ENCODE measurements at places on chromosomes 6 and 20.

- H3K27ac ChIP-seq = no peak overlapping the region
- DNase-seq = no peak
- no peaks in the 10 kb centered on the region for H3K36me3 ChIP-seq
- no peaks in the 10 kb centered on the region for H3K27me3 ChIP-seq
Measured at GRCh38 chr6:26028746-26029569, 58.3 kb upstream of the HFE start.

GRCh38 chr6:22029171-22029570 lies 267.7 kb downstream of the PRL start:
- no peak for DNase-seq
- peaks cover 11% of the 10 kb centered on the region for H3K4me1 ChIP-seq
- peak overlapping the region; percentile 27 for H3K27ac ChIP-seq
- no peaks in the 10 kb centered on the region for H3K27me3 ChIP-seq

- H3K27me3 ChIP-seq = no peaks in the 10 kb centered on the region
- peaks cover 4% of the 10 kb centered on the region for H3K4me1 ChIP-seq
- H3K4me3 ChIP-seq = peak overlapping the region; percentile 97
- DNase-seq = no peak
- H3K27ac ChIP-seq = peak overlapping the region; percentile 100
- H3K36me3 ChIP-seq = no peaks in the 10 kb centered on the region
Measured at GRCh38 chr20:50194422-50194830, 3.8 kb downstream of the CEBPB start.

- H3K27me3 ChIP-seq = no peaks in the 10 kb centered on the region
- no peaks in the 10 kb centered on the region for H3K36me3 ChIP-seq
- no peak for DNase-seq
Measured at GRCh38 chr6:140572129-140572528, 1197.7 kb upstream of the CITED2 start.

- no peak for DNase-seq
- no peaks in the 10 kb centered on the region for H3K27me3 ChIP-seq
- no peaks in the 10 kb centered on the region for H3K36me3 ChIP-seq
- H3K4me3 ChIP-seq = no peak overlapping the region
Measured at GRCh38 chr20:37804584-37805566, 98.1 kb upstream of the VSTM2L start.

GRCh38 chr6:56815436-56815835 lies 139.5 kb upstream of the BEND6 start:
- no peaks in the 10 kb centered on the region for H3K36me3 ChIP-seq
- H3K4me3 ChIP-seq = no peak overlapping the region
- DNase-seq = no peak
- H3K4me1 ChIP-seq = no peaks in the 10 kb centered on the region

DNA sequence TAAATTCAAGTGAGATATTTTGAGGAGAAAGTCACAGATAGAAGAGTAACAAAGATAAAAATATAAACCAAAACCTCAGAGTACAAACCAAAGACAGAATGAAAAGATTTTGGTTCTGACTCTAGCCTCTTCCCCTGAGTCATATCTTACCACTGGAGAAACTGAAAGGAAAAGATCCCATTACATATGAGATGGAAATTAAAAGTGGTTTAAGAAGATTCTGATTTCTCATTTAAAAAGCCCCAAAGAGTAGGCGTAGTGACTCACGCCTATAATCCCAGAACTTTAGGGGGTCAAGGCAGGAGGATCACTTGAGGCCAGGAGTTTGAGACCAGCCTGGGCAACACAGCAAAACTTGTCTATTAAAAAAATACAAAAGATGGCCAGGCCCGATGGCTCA lies 30.6 kb downstream of the SPINT4 start:
- H3K27ac ChIP-seq = no peak overlapping the region
- H3K4me1 ChIP-seq = no peaks in the 10 kb centered on the region
- DNase-seq = no peak
- no peaks in the 10 kb centered on the region for H3K27me3 ChIP-seq
- H3K36me3 ChIP-seq = no peaks in the 10 kb centered on the region
- H3K4me3 ChIP-seq = no peak overlapping the region

- H3K27me3 ChIP-seq = no peaks in the 10 kb centered on the region
- H3K27ac ChIP-seq = peak within 1 kb of the TSS; percentile 94
- peak within 1 kb of the TSS; percentile 69 for H3K4me3 ChIP-seq
- H3K4me1 ChIP-seq = no peaks in the 10 kb centered on the region
Measured at GRCh38 chr6:43075670-43076463, at the start of gene PTK7. Gene PTK7 (plus strand): TSS chr6:43076314. CDS start chr6:43076489, 175 bp downstream.

DNA sequence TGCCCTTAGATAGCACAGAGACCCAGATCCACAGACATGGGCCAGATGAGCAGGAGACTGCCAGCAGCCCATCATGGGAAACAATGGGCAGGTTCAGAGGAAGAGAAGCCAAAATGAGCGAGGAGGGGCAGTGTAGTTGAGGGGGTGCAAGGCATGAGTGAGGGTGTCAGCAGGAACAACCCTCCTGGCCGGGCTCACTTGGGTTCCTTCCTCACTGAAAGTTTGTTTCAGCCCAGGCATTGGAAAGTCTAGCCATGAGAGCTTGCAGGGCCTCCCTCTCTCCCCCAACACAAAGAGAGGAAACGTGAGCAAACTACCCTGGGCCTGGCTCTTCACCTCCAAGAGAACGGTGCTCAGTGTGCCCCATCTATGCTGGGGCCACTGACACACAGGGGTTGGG lies 48.0 kb downstream of the CDH26 start:
- no peak for DNase-seq
- H3K4me3 ChIP-seq = no peak overlapping the region
- no peak overlapping the region for H3K27ac ChIP-seq
- no peaks in the 10 kb centered on the region for H3K4me1 ChIP-seq
- H3K27me3 ChIP-seq = no peaks in the 10 kb centered on the region

DNA sequence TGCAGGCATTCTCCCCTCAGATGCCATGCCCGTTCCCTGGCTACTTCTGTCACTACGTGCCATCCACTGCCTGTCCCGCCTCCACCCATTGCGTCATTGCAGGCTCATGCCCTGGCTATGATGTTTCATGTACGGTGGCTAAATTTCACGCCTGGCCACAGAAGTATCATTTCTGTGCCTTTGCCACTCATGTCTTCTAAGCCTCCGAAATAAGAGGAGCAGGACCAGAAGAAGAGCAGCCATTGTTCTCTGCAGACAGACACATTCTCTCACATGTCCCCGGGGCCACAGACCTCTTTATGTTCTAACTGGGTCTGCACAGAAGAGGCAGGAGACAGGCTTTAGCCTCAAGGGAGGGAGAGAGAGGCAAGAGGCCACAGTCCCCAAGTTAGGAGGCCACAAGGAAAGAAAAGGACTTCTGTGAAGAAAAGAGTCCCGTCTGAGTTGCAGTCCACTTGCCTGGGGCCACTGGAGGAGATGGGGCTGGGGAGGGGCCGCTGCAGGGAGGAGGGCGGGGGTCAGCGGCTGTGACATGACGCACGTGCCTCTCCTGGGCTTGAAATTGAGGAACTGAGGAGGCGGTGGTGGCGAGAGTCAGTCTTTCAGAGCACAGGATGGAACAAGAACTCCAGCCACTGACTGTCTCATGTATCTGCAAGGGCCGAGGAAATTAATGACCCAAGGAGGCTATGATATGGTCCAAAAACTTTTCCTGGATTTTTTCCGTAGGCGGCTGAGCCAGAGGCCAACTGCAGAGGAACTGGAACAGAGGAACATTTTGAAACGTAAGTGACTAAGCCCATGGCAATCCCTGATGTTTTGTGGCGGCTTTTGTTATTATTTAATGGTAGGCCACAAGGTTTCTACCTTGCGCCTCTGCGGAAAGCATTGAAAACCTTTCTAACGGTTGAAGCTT lies 55.9 kb downstream of the TBC1D7 start:
- no peak for DNase-seq
- no peak overlapping the region for H3K27ac ChIP-seq
- no peak overlapping the region for H3K4me3 ChIP-seq
- H3K36me3 ChIP-seq = no peaks in the 10 kb centered on the region
- H3K4me1 ChIP-seq = no peaks in the 10 kb centered on the region
- H3K27me3 ChIP-seq = no peaks in the 10 kb centered on the region

DNA sequence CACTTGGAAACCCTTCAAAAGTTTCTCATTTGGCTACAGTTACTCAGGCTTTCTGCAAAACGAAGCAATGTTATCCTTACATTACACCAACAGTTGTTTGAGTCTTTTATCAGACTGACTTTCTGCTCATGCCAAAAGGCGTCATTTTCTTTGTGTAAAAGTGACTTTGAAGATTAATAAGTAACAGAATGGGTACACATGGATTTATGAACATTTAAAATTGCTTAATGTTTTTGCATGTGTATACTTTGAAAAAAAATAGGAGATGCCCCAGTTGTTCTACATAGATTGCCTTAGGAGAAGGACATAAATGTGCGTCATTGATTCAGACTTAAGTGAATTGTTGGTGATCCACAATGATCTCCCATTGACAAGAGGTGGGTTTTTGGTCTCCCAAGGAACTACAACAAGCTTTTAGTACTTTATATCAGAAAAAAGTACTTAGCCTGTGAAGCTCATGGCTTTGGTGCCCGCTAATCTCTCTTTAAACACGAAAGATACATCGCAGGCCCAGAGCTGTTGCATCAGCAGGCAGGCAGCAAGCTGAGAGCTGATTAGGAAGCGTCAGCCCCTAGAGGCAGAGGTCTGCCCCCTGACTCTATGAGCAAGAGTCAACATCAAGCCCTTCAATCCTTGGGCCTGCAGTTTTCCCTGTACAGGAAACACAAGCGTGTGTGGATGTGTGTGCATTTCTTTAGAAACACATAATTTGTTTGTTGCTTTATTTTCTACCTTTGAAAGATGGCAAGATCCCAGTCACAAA lies 45.9 kb downstream of the SLC22A3 start:
- H3K27ac ChIP-seq = peak overlapping the region; percentile 47
- H3K4me3 ChIP-seq = no peak overlapping the region
- no peaks in the 10 kb centered on the region for H3K27me3 ChIP-seq
- DNase-seq = no peak

DNA sequence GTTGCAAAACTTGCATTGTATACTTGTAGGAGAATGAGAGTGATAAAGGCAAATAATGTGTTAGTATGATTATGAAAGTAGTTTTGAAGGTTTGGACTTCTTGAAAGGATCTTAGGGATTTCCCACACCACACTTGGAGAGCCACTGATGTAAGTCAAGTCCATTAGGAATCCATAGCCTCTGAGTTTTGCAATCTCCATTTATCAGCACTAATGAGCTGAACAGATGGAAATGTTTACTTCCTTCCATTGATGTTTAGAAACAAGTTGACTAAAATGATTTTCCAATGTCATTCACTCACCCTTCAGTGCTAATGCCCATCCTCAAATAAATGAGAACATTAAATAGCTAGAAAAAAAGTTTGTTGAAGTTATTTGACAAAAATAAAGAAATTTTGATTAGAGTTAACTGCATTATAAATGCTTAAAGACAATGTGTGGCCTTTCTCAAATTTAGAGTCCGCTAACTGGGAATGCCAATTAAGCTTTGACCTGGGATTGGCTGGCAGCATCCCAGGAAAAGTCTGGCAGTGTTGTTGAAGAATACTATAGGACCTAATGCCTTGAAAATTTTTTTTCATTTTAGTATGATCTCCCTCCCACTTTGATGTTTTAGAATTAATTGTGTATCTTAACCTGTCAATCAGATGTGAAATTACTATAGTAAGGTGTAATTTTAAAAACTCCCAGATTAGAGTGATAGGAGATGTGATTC lies 68.0 kb downstream of the SLC35F1 start:
- no peak for DNase-seq
- no peaks in the 10 kb centered on the region for H3K4me1 ChIP-seq
- no peaks in the 10 kb centered on the region for H3K36me3 ChIP-seq
- no peaks in the 10 kb centered on the region for H3K27me3 ChIP-seq
- no peak overlapping the region for H3K4me3 ChIP-seq
- no peak overlapping the region for H3K27ac ChIP-seq

DNA sequence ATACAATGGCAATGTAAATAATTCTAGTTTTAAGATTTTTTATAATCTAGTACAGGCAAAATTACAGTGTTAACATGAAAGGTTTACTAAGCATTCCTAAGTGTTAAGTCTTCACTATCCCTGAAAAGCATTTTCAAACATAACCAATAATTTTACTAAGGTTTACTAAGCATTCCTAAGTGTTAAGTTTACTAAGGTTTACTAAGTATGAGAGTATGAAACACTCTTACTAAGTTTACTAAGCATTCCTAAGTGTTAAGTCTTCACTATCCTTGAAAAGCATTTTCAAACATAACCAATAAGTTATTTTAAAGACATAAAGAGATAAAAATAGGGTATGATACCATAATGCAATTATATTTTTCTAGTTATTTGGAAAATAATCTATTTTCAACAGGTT lies 82.6 kb downstream of the PRSS35 start:
- H3K27me3 ChIP-seq = no peaks in the 10 kb centered on the region
- no peaks in the 10 kb centered on the region for H3K4me1 ChIP-seq
- no peak overlapping the region for H3K4me3 ChIP-seq
- no peak for DNase-seq
- H3K27ac ChIP-seq = no peak overlapping the region

GRCh38 chr6:51200676-51201075 lies 382.0 kb downstream of the TFAP2B start:
- no peak for DNase-seq
- no peaks in the 10 kb centered on the region for H3K36me3 ChIP-seq

DNA sequence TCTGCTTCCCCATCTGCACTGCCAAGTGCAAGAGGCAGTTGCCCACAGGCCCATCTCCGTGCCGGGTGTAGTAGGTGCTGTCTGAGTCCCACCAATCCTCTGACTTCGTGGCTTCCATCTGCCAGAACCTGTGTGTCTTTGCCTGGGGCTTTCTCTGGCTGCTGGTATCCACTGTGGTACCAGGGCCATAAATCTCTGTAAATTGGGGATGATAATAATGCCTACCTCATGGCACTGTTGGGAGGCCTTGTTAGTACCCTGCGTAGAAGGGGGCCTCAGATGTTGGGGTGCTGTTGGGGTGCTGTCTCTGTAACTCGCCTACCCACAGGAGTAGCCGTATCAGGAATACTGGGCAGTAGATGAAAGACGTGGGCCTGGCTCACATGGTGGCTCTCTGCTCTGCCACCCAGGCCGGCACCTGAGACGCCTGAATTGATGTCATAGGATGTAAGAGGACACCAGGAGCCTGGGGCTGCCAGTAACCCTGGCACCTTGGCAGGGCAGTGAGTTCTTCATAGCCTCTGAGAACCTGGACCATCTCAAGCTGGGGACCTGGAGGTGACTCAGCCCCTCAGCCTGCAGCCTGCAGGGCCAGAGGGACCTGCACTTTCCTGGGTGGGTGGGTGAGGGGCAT lies 94.1 kb upstream of the RNF24 start:
- H3K36me3 ChIP-seq = no peaks in the 10 kb centered on the region
- no peak overlapping the region for H3K4me3 ChIP-seq
- H3K4me1 ChIP-seq = no peaks in the 10 kb centered on the region
- H3K27ac ChIP-seq = no peak overlapping the region
- no peak for DNase-seq

All from uterus (tissue), 4 donors.